ENCODE measurements at places on chromosomes 5 and 9.
A peak's percentile ranks its signal among the peaks of the same experiment; 100 is the strongest.

DNA sequence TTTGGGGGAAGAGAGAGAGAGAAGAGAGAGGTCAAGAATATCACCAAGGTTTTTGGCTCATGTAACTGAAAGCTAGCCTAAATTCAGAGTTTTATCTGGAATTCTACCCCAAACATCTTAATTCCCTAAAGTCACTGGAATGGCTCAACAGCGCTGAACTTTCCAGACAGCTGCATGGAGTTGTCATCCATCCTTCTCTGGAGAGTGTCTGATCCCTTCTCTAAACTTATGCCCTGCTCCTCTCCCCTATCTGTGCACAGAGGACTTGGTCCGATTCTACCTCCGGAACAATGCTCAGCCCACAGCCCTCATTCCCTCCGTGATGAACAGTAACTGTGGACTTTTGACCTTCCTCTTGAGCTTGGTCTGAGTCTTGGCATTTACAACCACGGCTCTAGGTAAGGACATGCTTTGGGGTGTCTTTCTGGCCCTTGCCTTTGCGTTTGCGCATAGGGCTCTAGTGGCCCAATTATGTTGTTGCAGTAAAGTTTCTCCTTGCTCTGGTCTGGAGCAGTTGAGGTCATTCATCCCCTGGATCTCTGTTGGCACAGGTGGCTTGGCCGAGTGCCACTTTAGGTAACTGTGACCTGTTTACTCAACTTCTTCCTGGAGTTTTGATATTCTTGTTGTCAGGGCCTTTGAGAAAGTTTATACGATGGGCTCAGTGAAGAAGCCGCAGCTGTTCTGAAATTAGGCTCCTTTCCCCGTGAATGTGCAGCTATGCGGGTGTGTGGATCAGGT is 18.3 kb upstream of the CD180 start:
- no peak for DNase-seq

DNA sequence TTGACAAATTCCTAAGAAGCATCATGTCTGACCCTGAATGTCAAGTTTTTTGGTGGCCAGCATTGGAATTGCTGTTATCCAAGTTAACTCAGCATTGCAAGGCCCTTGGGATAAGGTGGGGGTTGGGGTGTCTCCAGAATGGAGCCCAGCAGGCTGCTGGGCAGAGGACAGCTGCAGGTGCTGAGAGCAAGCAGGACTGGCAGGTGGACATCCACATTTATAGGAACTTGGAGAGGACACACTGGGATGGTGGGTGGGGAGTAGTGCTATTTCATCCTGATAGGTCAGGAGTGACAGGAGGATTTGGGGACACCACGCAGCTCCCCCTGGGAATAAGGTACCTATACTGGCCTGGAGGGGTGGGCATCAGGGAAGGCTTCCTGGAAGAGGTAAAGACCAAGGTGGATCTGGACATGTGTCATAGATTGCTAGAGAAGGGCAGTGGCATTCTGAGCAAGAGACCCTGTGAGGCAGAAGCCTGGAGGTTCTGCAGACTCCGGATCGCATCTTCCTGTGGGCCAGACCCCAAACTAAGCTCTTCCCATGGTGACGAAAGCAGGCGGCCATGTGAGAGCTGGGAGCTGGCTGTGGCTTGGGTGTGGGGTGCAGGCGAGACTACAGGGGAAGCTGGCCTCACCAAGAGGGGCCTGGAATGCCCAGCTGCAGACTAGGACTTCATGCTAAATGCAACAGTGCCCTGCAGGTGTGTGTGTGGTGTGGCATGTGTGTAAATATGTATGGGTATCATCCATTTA is 148.1 kb downstream of the RGS3 start:
- no peak for DNase-seq

GRCh38 chr9:123087359-123087888 is 54.0 kb downstream of the GPR21 start:
- DNase-seq = no peak

DNA sequence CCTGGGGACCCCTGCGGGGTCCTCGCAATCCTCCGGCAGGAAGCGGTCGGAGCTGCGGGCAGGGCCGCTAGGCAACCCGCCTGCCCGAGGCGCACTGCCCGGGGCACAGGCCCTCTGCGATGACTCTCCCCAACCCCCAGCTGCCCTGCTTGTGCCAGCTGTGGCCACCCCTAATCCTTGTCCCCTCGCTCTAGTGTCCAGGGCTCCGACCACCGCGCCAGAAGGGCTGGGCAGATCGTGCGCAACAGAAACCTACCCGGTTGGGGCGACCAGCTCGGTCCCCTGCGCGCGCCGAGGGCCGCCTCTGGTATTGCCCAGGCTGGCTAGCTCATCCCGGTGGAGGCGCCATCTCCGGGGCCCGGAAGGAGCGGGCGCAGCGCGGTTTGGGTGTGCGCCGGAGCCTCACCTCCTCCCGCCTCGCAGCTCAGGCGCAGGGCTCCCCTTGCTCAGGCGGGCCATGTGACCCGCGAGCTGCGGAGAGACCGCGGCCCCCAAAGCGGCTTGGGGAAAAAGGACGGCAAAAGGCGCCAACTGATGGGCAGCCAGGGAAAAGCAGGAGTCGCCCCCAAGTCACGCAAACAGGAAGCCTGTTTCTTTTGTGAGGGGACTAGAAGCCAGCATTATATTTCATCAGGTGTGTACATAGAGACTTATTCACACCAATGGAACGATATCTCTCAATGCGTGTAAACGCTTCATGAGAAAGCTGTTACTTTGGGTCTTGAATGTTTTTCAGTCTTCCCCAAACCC is 46.8 kb upstream of the RNF20 start:
- no peak for DNase-seq

GRCh38 chr5:83510260-83510659 is 38.7 kb downstream of the VCAN start:
- DNase-seq = no peak

DNA sequence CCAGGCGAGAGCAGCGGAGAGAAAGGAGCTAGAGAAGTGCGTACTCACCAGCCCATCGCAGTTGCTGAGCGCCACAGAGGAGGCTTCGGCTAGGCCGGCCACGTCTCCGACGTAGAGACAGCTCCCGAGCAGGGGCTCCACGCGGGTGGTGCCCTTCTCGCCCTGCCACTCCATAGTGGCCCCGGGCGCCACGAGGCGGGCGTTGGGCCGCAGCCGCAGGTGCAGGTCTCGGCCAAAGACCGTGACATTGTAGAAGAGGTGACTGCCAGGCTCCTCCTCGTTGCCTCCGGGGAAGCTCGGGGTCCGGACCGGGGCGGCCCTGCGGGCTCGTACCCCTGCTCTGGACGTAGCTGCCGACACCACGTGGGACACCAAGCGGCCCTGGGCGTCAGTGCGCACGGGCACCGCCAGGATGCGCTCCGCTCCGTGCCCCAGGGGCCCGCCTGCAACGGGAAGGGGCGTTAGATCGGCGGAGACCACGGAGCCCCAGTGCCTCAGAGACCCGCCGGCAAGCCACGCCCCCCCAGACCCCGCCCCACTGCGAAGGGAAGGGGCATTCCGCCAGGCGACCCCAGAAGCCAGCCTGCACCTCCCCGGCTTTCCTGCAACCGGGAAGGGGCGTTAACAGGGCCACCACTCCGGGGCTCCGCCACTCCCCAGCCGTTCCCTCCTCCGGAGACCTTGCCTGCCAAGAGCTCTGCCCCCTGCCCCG is 1.4 kb downstream of the ADAMTS2 start:
- no peak for DNase-seq

DNA sequence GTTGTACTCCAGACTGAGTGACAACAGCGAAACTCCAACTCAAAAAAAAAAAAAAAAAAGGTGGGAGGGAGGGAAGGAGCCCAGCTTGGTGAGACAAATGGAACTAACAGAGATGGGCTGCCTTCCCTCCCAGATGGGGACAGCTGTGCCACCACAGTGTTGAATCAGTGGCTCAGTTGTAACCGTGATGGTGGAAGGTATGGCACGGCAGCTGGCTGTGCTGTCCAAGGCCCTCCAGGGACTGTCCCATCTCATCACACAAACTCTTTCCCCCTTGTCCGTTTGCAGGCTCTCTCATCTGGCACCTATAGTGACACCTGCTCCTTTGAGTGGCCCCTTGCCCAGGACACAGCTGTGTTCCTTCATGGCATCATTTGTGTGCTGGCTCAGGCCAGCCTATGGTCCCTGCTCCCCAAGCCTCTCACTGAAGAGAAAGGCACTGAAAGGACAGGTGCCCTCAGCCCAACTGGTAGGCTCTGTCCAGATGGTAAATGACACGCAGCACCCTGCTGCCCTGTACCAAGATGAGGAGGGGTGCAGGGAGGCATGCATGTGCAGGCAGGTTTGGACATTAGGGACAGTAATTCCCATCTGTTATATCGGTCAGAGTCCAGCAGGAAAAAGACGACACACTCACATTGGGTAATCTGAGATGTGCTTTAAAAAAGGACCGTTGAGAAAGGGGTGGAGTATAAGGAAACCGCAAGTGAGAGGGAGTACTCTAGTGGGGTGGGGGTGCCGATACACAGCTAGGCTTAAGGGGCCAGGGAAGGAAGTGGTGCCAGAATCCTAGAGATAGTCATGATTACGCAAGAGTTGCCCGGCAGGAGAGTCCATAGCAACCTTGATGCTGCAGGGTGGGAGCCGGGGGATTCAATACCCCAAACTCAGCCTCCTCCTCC is 4.3 kb downstream of the SMIM33 start:
- no peak for DNase-seq

GRCh38 chr9:129701054-129701453 is 35.6 kb downstream of the PRRX2 start:
- no peak for DNase-seq

DNA sequence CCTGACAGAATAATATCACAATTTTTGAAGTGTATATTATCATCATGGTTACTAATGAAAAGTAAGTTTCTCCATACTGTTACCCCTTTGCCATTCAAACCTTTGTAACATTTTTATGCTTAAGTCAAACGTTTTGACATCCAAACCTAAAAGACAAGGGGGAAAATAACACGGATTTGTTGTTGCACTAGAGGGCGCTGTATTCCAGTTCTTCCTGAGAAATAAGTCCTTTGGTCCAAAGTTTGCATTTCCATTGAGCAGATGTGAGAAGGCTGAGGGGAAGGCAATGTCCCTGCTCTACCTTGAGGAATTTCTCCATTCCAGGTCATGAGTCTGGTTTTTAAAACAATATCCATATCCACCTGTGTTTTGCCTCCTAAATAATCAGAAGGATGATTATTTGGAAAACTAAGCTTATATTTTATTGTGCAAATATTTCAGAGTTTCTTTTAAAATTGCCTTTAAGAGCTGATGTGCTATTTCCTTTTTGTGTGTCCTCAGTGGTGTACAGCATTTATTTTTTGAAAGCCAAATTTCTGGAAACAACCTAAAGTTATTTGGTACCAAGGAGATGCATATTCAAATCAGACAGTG is 9.7 kb downstream of the LECT2 start:
- DNase-seq = no peak

DNA sequence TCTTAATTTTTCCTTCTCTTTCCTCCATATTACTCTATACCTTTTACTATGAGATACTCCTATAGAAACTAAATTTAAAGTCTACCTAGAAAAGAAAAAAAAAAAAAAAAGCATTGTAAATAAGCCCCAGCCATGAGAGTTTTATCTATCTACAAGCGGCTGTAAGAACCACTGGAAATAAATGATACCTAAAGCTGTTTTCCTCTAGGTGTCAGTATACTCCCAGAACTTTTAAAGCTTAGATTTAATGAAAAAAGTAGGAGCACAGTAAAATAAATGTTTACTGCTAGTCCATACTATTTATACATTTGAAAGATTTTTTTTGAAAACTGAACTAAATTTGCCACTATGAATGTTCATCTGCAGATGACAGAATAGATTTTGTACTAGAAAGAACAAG is 26.2 kb downstream of the TYRP1 start:
- no peak for DNase-seq

GRCh38 chr9:38346811-38347210 is 45.7 kb upstream of the ALDH1B1 start:
- no peak for DNase-seq

DNA sequence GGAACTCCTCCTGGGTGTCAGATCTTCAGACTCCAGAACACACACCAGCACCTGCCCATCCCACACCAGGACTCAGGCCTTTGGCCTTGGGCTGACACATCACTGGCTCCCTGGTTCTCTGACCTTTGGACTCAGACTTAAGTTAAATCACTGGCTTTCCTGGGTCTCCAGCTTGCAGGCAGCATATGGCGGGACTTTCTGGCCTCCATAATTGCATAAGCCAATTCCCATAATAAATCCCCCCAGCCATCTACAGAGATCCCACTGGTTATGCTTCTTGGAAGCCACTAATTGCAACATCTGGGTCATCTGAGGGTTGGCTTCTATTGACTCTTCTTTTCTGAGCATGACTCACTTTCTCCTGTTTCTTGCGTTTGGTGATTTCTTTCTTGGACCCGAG is 80.3 kb upstream of the SARDH start:
- no peak for DNase-seq

DNA sequence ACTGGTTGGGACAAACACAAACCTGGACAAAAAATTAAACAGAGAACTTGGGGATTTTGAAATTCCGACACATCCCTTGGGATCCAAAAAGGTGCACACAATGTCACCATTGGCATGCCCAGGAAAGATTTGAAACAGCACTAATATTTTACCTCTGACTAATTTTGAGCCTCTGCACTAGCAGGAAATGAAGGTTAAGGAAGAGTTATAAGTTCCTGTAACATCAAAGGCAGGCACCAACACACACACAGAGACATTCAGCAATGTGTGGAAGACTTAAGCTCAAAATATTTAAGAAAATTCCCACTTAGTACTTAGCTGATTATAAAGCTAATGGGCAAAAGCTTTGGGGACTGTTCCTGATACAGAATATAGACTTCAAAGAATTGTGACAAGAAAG is 247.0 kb downstream of the CDH9 start:
- DNase-seq = no peak

DNA sequence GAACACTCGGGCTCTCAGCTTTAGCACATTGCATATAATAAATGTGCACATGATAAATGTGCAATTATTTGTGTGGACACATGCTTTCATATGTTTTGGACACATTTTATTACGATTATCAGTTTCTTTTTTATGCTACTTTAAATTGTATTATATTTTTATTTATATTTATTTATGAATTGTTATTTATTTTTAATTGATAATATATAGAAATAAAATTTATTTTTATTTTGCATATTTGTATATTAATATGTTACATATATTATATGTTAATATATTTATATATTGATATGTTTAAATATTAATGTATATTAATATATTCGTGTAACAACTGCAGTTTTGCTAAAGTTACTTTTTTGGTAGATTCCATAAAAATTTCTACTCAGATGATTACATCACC is 454.8 kb upstream of the CDH10 start:
- DNase-seq = no peak

DNA sequence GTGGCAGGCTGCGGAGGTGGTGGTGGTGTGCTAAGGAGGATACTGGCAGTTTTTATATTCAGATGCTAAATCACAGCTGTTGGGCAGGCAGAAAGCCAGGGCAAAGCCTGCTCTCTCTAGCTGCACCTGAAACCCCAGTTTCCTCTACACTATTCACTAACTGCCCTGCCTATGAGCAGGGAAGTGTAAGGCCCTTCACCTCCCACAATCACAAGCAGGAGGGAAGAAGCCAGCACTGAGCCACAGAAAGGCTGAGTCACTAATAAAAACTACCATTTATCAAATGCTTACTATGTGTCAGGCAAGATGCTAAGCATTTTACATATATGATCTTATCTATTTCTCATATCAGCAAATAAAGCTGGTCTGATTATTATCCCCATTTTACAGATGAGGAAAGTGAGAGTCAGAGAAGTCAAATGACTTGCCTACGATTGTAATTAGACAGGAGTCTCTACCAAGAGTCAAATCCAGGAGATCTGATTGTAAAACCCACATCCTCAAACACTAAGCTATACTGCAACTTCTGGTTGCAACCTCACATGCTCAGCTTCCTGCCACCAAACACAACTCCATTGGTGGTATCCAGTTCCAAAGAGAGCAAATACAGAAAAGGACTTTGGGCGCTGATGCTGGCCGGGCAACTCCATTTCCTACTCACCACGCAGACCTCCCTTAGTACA is 17.7 kb upstream of the IL6ST start:
- peak; percentile 18 for DNase-seq

GRCh38 chr9:33158843-33159776 is 8.0 kb downstream of the B4GALT1 start:
- no peak for DNase-seq
